Hematopoietic multipotent progenitor cell treated with erythropoietin and hydrocortisone succinate and interleukin-3 and kit ligand, for 8 days (in vitro differentiated cells): ENCODE measurements at places on chromosomes 2 and 18.
A peak's percentile ranks its signal among the peaks of the same experiment; 100 is the strongest.

- no peak for DNase-seq
These were observed 30.4 kb upstream of the MYO3B start for GRCh38 chr2:170147576-170147975.

DNA sequence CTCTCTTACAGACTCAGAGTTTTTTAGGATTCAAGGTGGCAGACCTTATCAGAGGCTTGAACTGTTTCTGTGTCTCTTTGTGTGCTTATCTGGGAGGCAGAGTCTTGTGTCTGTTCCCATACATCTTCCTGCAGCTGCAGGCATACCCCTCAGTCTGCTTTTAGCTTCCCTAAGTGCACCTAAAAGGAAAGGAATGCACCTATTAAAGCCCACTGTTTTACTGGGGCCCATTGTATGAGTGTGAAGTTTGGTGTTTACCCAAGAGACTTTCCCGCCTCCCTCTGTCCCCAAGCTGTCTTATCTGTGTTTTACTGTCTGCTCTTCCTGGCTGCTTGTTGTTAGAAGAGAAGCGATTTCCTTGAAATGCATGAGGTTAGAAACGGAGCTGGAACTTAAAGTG is 1757.3 kb upstream of the PIK3C3 start:
- DNase-seq = no peak

DNA sequence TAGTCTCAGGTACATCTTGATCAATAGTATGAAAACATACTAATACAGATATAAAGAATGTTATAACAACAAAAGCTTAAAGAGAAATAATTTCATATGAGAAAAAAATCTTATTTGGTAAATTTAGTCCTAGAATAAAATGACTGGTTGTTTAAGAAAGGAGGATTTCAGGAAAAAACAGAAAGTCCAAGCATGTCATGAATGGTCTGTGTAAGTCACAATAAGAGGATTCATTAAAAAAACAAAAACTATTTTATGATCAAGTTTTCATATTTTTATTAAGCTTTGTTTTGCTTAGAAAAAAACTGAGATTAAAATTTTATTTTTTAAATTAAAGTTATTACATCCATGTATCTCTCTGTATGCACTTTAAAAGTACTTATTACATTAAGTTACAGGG is 353.9 kb upstream of the SPHKAP start:
- peak; percentile 4 for DNase-seq

DNA sequence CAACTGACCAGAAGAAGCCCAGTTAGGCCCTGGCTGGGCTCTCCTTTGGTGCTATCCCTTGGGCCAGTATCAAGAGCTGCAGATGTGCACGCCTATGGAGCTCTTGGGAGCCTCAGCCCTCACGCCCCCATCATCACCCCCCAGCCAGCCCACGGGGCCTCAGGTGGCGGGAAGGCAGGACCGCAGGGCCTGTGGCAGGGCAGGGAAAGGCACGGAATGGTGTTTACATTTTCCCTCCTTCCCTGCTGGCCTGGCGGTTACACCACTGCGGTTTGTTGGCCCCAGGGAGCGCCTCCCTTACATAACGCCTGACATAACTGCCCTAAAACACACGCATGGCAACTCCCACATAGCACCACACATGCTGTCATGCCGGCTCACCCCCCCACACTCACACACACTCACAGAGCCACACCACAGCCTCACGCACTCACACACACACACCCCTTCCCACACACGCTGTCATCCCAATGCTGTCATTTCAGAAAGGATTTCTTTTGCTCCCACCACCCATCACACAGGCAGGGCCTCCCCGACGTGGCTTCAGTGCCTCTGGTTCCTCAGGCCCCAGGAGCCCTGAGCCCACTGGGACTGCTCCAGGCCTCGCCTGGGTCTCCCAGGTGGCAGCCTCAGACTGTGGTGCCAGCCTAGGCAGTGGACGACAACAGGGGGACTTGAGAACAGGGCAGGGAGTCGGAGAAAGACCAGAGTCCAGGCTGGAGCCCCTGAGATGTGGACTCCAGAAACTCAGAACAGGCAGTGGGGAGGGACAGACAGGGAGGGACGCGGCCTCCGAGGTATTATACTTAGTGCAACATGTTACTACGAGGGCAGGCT is 15.7 kb downstream of the ZFP36L2 start:
- peak; percentile 91 for DNase-seq

GRCh38 chr2:54384301-54385203 is 71.6 kb upstream of the SPTBN1 start:
- no peak for DNase-seq
